ENCODE measurements at places on chromosomes 4 and X.

DNA sequence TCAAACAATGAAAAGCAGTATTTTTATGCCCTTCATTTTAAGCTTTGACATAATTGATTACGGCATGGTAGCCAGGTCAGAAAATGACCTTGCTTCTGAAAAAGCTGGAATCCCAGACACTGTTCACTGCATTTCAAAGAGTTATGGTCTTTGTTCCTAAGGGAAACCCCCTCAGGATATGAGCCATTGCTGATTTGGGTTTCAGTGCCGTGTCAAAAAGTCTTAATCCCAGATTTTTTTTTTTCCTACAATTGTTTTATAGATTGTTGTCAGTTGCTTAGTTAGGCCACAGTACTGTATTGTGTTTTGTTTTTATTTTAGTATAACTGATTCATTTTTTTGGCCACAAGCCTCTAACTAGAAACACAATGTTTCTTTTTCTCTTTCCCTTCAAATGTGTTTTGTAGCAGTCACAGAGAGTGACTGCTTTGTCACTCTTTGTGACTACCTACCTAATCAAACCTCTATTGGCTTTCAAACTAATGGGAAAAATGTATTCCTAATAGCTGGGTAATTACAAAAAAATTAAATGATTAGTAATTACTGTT lies 10.3 kb downstream of the WDR44 start:
- no peak for DNase-seq

GRCh38 chr4:6562931-6563901 lies 11.8 kb upstream of the MAN2B2 start:
- DNase-seq: peak; percentile 11

GRCh38 chrX:18833071-18833731 lies 125.8 kb downstream of the PPEF1 start:
- no peak for DNase-seq

DNA sequence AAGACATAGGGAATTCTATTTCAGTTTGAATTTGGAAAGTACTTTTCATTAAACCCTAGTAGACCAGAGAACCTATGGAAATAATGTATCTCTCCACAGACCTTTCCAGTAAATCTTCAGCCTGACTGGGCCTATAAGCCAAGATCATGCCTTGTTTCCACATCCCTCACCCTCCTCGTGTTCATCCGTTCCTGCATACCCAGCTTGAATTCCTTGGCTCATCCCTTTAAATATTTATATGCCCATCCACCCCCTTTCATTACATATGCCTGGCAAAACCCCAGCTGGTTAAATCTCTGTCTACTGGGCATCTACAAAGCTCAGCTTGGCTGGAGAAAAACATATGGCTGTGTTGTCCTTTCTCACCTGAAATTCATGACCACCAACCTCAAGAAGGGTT lies 32.4 kb downstream of the SLC2A9 start:
- no peak for DNase-seq

DNA sequence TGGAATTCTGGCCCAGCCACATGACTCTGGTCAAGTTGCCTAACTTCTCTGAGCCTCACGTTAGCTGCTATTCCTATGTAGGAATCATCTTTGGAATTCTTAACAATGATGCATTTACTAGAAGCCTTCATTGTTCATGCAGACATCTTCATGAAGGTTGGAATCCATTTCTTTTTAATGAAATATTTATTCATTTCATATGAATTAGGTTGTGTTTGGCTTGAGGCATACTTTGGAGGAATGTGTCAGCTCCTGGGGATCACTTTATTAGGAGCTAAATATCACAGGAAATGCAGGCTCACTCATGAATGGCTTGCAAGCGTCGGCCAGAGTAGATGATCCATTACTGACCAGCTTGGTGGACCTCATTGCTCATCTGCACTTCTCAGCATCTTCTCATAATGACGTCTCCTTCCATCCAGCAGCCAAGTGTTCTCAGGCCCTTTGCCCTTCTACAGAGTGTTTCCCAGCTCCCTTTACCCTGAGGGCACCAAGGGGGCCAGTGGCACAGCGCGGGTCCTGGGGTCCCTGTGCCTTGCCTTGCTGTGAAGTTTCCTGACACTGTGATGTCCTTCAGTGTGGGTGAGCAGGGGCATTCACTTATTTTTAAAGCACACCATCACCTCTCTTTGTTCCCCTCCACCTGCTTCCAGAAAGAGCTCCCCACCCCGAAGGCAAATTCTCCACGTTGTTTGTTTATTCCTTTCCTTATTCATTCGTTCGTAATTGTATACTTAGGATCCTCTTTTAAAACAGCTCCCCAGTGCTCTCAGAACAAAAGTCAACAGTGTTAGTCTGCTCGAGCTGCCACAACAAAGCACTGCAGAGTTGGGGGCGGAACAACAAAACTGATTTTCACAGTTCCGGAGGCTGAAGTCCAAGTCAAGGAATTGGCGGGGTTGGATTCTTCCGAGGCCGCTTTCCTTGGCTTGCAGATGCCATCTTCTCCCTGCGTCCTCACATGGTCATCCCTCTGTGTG lies 106.8 kb downstream of the STK32B start:
- DNase-seq: no peak

GRCh38 chr4:110705440-110705782 lies 82.5 kb upstream of the PITX2 start:
- DNase-seq: no peak

- DNase-seq: no peak
These were observed 61.7 kb upstream of the S100G start for GRCh38 chrX:16588266-16588665.

DNA sequence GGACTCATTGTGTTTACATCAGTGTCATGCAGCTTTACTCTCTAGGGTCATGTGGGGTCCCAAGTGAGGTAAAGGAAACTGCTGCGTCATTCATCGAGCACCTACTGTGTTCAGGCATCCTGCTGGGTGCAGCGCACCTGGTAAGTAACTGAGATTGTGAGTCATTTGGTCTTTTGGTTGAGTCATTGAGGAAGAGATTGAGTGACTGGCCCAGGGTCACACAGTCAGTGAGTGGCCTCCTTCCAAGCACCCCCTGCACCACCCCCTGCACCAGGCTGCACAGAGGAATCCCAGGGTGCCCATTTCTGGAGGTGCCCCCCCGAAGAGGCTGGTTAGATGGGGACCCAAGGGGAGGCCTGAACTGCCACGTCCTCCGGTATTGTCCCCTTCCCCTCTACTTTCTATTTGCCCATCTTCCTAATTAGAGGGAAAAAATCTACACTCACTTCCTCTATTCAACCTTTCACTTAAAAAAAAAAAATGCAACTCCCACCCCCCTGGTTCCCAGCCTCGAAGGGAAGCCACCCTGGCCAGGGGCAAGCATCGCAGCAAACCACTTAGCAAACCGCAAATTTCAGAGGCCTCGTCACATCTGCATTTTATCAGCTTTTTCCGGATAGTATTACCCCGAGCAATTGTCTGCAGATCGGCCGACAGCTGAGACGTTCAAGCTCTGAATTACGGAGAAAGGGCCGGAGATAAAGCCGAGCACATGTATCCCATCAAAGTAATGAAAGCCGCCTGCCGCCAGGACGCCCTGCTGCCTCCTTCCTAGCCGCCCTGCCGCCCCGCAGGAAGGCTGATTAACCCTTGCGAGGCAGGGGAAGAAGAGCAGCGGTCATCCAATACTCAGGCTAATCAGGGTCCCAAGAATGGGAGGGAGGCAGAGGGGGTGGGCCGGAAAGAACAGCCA lies 96.3 kb upstream of the MSX1 start:
- peak; percentile 86 for DNase-seq

- DNase-seq: no peak
These were observed 107.6 kb downstream of the CDS1 start for GRCh38 chr4:84690481-84690880.

- DNase-seq: no peak
These were observed 111.5 kb downstream of the GNL3L start for GRCh38 chrX:54641530-54641929.

DNA sequence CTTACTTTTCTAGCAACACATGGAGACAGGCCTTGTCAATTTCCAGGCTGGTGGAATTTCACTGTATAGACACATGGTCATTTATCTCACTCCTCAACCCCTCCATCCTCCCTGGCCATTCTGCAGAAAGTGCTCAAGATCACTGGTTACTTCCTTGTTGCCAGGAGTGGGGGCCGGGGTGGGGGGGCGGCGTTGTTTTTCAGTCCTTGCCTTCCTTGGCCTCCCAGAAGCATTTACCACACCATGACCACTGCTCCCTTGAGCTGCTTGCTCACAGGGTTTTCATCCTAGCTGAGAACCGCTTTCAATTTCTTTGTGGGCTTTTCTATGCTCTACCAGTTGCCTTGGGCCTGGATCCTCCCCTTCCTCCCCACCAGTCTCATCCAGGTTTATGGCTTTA lies 14.1 kb upstream of the BCOR start:
- DNase-seq: no peak

- DNase-seq: no peak
These were observed 1525.6 kb downstream of the ARAP2 start for GRCh38 chr4:34718576-34719245.

- peak; percentile 44 for DNase-seq
These were observed 599.5 kb downstream of the FSTL5 start for GRCh38 chr4:161564230-161564834.

- no peak for DNase-seq
These were observed 34.5 kb downstream of the ZFX start for GRCh38 chrX:24184018-24184417.

DNA sequence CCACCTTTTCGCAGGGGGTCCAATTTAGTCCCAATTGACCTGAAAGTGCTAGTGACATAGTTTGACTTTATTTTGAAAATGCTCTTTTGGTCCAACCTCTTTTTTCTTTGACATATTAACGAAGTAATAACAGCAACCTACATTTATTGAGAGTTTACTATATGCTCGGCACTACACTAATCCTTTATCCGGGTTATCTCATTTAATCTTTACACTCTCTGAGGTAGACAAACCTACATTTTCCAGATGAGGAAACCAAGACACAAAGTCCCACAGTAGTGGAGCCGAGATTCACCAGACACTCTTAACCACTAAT lies 307 bp upstream of the ATRX start:
- no peak for DNase-seq

GRCh38 chr4:26619784-26620183 lies 35.9 kb downstream of the TBC1D19 start:
- peak; percentile 28 for DNase-seq

DNA sequence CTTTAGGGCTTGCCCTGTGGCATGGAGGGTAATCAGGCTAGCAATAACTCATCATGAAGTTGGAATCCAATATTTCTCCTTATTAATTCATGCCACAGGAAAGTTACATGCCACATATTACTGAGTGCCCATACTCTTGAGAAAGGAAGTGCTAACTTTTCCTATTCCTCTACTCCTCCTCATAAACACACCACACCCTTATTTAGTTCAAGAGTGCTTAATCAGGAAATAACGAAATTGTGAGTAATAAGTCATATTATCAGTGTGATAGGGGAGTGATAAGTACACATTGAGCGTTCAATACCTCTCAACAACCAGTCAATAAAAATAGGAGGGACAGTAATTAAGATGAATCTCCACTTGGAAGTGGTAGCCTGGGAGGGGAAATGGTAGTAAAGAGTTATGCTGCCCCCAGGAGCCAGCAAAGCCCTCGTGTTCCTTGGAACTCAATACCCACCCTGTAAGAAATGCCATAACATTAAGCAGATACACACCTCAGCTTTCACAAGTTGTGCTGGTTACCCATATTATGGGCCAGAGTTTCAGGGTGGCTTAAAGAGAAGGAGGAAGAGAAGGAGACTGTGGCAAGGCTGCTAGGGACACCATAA lies 410.0 kb upstream of the NR3C2 start:
- no peak for DNase-seq

- no peak for DNase-seq
These were observed 262.1 kb upstream of the GPC4 start for GRCh38 chrX:133677123-133678063.

GRCh38 chr4:118682928-118683327 lies 2.3 kb upstream of the METTL14 start:
- DNase-seq: peak; percentile 14

DNA sequence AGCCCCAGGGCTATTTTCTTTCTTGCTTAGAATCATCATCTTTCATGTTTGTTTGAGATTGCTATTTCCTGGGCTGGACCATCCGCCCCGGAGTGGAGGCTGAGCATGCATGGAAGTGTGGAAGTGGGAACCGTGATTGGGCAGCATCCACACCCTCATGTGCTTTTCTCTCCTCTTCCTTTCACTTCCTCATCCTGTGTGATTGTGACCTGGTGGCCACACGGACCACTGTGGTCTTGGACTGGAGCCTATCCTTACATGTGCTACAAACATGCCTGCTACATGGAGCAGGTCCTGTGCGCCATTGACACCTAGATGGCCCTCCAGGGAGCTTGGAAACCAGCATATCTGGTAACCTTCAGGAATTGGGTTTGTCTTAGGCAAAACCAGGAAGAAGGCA lies 175.9 kb upstream of the LCORL start:
- DNase-seq: no peak

All from astrocyte of the spinal cord (primary cell).